ENCODE measurements at places on chromosomes 16 and 17.

GRCh38 chr17:34126965-34127364 is 128.1 kb upstream of the CCL2 start:
- DNase-seq, result no peak

GRCh38 chr16:86850670-86851069 is 272.3 kb downstream of the FOXL1 start:
- DNase-seq, result no peak

DNA sequence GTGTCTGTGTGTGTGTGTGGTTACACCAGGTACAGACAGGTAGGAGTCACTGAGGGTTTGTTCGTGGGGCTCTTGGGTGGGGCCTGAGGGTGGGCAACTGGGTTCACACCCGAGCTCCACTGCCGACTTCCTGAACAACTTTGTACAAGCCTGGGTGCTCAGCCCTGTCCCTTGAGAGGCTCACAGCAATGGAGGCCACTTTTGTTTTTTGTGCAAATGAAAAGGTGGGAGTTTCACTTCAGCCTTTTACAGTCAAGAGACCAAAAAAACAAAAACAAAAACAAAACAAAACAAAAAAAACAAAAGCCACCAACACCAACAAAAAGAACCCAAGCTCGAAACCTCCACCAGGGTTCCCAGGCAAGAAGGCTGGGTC is 2.4 kb downstream of the RHBDF2 start:
- peak; percentile 57 for DNase-seq

GRCh38 chr17:320809-321385 is 31.7 kb downstream of the RPH3AL start:
- DNase-seq, result no peak
